ENCODE measurements at places on chromosomes 1 and 21.

- no peak for DNase-seq
These were observed 5.9 kb downstream of the RHEX start for GRCh38 chr1:206058927-206059292.

- no peak for DNase-seq
These were observed 21.7 kb downstream of the UBE4B start for GRCh38 chr1:10054465-10054864.

GRCh38 chr21:42277593-42277992, 37.6 kb downstream of the TFF3 start:
- no peak for DNase-seq

DNA sequence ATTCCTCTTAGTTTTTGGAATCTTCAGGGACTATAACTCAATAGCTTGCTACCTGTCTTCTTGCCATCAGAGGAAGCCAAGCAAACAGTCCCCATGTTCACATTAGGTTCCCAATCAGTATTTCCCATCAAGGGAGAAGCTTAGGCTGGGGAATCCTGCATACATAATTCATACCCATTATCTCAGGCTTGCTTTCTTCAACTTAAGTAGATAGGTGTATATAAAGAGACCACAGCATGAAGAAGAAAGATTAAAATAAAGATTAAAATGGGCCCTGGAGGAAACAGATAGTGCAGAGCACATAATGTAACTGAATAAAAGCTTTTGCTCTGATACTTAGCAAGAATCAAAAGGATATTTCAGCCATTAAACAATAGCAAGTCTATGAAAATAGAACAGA, 29.0 kb upstream of the KCNK1 start:
- no peak for DNase-seq

- DNase-seq = no peak
These were observed 14.4 kb downstream of the MYOC start for GRCh38 chr1:171637928-171638576.

- no peak for DNase-seq
These were observed 20.3 kb downstream of the NIPAL3 start for GRCh38 chr1:24435782-24436365.

DNA sequence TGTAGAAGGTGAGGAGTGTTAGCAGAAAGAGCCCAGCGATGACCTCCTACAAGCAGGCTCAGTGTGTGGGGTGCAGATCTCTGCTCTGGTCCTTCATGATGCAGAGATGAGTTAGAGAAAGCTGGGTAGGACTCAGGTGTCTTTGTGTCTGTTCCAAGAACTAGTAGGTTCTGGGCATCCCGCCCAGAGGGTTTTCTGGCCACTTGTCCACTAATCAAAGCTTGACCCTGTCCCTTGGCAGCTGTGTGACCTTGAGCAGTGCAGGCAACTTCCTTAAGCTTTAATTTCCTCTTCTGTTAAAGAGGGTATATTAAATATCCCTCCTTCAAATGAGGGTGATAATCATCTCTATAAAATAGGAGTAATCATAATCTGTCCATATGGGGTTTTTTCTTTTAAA, 54.7 kb upstream of the WNT4 start:
- no peak for DNase-seq

DNA sequence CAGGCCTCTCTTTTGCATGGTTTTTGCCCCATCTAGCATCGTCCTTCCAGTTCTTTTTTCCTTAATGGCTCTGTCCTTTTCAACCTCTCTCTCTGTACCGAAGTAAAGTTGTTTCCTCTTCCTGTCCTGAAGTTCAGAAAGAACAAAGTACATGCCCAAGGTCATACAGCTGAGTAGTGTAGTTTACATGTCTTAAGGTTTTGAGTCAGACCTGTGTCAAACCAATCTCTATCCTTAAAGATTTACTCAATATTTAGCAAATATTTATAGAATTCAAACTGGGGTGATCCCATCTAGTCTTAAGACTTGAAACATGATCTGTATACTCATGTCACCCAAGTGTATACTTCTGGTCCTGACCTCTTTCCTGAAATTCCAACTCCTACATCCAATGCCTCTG, 118.7 kb upstream of the SGIP1 start:
- DNase-seq = no peak
